ENCODE measurements at places on chromosomes 11 and 22. TPM values are rescaled to one million over a fixed set of nuclear protein-coding genes. Genes with fewer than 3 reads are reported as not detected.

- H3K4me1 ChIP-seq = no peaks in the 10 kb centered on the region
- H3K4me3 ChIP-seq = no peak overlapping the region
- no peaks in the 10 kb centered on the region for H3K27me3 ChIP-seq
These were observed 24.1 kb upstream of the CCDC134 start for GRCh38 chr22:41776381-41776780.

The TEX12 gene
- 0.57 TPM for total RNA-seq

The C11orf16 gene
- total RNA-seq = not detected

DNA sequence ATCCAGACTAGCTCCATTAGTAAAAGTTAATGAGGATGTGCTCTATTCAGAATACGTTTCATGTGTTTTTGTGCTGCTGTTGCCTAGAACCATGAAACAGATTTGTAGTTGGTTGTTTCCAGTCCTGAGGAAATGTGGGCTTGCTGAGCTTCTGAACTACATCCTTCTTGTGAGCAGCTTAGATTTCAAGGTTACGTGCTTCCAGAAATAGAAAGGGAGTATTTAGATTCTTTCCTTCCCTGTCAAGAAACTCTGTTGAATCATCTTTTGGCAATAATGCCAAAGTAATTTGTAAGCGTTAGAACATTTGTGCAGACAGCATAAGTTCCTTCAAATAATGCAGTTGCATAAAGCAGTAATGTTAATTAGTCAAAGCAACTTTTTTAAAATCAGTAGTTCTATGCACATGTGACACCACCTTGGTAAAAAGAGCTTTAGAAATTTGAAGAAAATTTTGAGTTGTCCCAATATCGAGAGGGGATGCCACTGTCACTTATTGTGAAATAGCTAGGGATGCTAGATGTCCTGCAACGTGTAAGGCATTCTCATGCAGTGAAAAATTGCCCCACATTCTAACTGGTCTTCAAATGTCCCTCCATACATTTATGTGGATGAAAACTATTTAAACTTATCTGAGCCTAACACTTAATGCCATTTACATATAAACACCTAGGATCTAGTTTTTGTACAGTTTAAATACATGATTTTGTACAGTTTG, 169.6 kb downstream of the ETS1 start:
- no peaks in the 10 kb centered on the region for H3K36me3 ChIP-seq
- H3K27ac ChIP-seq = no peak overlapping the region
- H3K4me1 ChIP-seq = peaks cover 17% of the 10 kb centered on the region
- no peak overlapping the region for H3K4me3 ChIP-seq
- H3K27me3 ChIP-seq = no peaks in the 10 kb centered on the region

GRCh38 chr11:2311353-2312133, 9.7 kb downstream of the TSPAN32 start:
- peaks cover 16% of the 10 kb centered on the region for H3K4me1 ChIP-seq
- no peak overlapping the region for H3K4me3 ChIP-seq
- H3K27ac ChIP-seq = no peak overlapping the region
- DNase-seq = no peak

DNA sequence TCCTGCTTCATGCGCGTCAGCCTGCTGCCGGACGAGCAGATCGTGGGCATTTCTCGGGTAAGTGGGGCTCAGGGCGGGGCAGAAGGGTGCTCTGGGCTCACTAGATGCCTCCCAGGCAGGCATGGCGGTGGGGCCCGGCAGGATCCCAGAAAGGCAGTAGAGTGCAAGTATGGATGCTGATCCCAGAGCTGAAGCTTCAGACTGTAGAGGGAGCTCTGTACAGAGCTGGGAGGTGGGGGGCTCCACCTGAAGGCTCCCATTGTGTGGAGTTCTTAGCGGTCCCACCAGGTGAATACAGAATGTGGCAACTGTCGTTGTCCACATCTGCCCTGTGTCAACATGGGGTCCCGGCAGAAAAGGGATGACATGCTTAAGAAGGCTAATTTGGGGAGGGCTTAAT, 16.5 kb upstream of the RHOD start:
- H3K4me1 ChIP-seq = no peaks in the 10 kb centered on the region
- no peaks in the 10 kb centered on the region for H3K27me3 ChIP-seq
- no peak overlapping the region for H3K4me3 ChIP-seq
- no peaks in the 10 kb centered on the region for H3K36me3 ChIP-seq
- no peak for DNase-seq

The BIK gene
- total RNA-seq = not detected

The OR10A2 gene
- total RNA-seq = not detected

DNA sequence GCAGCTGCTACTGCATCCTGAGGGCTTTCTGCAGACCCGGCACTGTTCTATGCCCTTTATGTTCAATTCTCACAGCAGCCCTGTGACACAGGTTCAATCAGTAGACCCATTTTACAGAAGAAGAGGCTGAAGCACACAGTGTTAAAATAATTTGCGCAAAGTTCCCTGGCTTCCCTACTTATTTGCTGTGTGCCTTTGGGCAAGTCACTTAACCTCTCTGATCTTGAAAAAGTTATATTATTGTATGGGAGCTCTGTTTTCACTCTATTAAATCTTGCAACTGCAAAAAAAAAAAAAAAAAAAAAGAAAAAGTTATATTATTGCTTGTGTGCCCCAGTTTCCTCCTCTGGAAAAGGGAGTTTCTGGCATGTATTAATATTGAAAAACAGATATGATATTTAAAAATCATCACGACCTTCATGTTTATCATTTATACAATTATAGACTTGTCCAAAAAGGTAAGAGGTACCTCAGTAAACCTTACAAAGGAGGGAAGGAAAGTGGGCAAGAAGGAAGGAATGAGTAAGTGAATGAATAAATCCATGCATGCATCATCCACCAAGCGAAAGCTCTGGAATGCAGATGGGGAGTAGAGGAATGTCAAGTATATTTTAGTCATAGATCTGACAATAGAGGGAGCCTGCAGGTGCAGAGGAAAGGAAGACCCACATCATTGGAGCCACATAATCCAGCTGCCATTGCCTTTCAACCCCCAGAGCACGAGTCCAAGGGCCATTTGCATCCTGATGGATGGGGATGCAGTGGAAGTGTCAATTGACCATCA, 21.2 kb upstream of the ISX start:
- no peak overlapping the region for H3K4me3 ChIP-seq
- no peak overlapping the region for H3K27ac ChIP-seq
- no peaks in the 10 kb centered on the region for H3K4me1 ChIP-seq
- peaks cover 29% of the 10 kb centered on the region for H3K27me3 ChIP-seq
- no peak for DNase-seq

DNA sequence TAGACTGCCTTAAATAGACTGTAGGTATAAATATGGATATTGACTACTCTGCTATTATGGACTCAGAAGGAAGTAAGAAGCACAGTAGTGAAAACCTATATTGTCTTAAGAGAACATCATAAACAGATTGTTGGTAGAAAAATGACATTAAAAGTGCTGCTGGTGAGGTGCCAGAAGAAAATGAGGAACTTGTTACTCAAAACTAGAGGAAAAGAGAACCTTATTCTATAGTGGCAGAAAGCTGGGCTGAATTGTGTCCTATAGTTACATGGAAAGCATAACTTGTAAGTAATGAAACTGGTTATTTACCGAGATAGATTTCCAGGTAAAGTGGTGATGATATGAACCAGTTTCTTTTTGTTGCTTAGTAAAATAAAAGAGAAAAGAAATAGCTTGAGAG, 109.7 kb upstream of the CTSC start:
- H3K27ac ChIP-seq = no peak overlapping the region
- no peak overlapping the region for H3K4me3 ChIP-seq
- peaks cover 11% of the 10 kb centered on the region for H3K4me1 ChIP-seq
- no peak for DNase-seq

- H3K36me3 ChIP-seq = peaks cover 8% of the 10 kb centered on the region
- H3K27me3 ChIP-seq = no peaks in the 10 kb centered on the region
- no peak overlapping the region for H3K27ac ChIP-seq
- H3K4me1 ChIP-seq = no peaks in the 10 kb centered on the region
- DNase-seq = no peak
These were observed 11.0 kb upstream of the AMBRA1 start for GRCh38 chr11:46604796-46605195.

DNA sequence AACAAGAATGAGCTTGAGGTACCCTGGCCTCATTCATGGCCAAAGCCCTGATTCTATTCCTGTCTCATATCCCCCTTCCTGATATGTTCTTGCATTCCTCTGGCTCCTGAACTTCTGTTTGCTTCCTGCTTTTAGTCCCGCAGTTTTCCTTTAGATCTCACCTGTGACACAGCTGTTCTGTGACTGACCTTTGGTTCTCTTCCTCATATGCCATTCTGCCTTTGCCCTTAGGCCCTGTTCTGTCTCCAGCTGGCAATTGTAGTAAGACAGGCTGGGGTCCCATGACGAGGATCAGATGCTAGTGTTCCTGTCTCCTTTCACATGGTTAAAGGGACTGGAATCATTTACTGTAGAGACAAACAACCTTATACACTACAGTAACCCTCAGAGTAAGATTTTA, 59.0 kb upstream of the PDE3B start:
- no peaks in the 10 kb centered on the region for H3K36me3 ChIP-seq
- no peaks in the 10 kb centered on the region for H3K4me1 ChIP-seq
- no peak overlapping the region for H3K4me3 ChIP-seq

GRCh38 chr11:97657852-97658251, 1268.0 kb downstream of the JRKL start:
- H3K4me3 ChIP-seq = no peak overlapping the region
- DNase-seq = no peak
- no peaks in the 10 kb centered on the region for H3K36me3 ChIP-seq
- H3K4me1 ChIP-seq = no peaks in the 10 kb centered on the region

GRCh38 chr11:111137846-111138245, 107.7 kb upstream of the POU2AF2 start:
- H3K27me3 ChIP-seq = no peaks in the 10 kb centered on the region
- no peak overlapping the region for H3K27ac ChIP-seq
- no peak for DNase-seq
- no peak overlapping the region for H3K4me3 ChIP-seq
- H3K36me3 ChIP-seq = no peaks in the 10 kb centered on the region

DNA sequence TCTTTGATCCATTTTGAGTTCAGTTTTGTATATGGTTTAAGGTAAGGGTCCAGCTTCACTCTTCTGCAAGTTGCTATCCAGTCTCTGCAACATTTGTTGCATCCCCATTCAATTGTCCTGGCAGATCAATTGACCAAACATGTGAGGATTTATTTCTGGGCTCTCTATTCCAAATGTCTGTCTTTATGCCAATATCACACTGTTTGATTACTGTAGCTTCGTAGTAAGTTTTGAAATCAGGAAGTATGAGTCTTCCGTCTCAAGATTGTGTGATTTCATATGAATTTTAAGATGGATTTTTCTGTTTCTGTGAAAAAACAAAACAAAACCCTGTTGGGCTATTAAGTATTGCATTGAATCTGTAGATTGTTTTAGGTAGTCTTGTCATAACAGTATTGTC, 17.0 kb downstream of the APLP2 start:
- H3K36me3 ChIP-seq = no peaks in the 10 kb centered on the region
- H3K27ac ChIP-seq = no peak overlapping the region

The ESAM gene
- total RNA-seq = 43.3 TPM

DNA sequence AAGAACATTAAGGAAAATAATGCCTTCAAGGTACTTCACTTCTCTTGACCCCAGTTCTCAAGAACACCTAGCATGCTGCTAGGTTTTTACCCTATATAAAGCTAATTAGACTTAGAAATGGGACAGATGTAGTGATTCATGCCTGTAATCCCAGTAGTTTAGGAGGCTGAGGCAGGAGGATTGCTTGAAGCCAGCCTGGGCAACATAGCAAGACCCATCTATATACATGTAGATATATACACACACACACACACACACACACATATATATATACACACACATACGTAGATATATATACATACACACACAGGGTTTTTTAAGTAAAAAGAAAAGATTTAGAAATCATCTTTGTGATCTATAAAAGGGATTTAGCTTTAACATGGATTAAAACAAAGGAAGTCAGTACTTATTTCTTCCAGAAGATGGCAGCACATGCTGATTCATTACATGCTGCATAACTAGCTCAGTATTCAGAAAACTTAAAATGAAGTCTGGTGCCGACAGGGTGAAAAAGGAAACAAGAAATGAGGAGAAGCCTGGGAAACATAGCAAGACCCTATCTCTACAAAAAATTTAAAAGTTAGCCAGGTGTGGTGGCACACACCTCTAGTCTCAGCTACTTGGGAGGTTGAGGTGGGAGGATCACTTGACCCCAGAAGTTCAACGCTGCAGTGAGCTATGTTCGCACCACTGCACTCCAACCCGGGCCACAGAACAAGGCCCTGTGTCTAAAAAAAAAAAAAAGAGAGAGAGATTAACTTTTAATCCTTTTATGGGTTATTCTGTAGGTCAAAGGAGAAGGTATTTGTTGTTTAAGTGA, 28.5 kb upstream of the RBX1 start:
- no peak overlapping the region for H3K4me3 ChIP-seq
- H3K27ac ChIP-seq = no peak overlapping the region
- H3K27me3 ChIP-seq = no peaks in the 10 kb centered on the region
- no peak for DNase-seq
- H3K4me1 ChIP-seq = no peaks in the 10 kb centered on the region
- H3K36me3 ChIP-seq = peaks cover 96% of the 10 kb centered on the region

- H3K27ac ChIP-seq = no peak overlapping the region
- no peak for DNase-seq
- peaks cover 3% of the 10 kb centered on the region for H3K4me1 ChIP-seq
- H3K27me3 ChIP-seq = no peaks in the 10 kb centered on the region
- no peak overlapping the region for H3K4me3 ChIP-seq
These were observed 761.2 kb downstream of the DLG2 start for GRCh38 chr11:84865791-84866535.

The MS4A3 gene
- total RNA-seq = not detected

GRCh38 chr22:37112084-37112728, 2.7 kb upstream of the TMPRSS6 start:
- no peak for DNase-seq
- no peaks in the 10 kb centered on the region for H3K4me1 ChIP-seq
- H3K27me3 ChIP-seq = no peaks in the 10 kb centered on the region
- no peaks in the 10 kb centered on the region for H3K36me3 ChIP-seq
- no peak overlapping the region for H3K4me3 ChIP-seq

The ASPHD2 gene
- total RNA-seq = 0.15 TPM

DNA sequence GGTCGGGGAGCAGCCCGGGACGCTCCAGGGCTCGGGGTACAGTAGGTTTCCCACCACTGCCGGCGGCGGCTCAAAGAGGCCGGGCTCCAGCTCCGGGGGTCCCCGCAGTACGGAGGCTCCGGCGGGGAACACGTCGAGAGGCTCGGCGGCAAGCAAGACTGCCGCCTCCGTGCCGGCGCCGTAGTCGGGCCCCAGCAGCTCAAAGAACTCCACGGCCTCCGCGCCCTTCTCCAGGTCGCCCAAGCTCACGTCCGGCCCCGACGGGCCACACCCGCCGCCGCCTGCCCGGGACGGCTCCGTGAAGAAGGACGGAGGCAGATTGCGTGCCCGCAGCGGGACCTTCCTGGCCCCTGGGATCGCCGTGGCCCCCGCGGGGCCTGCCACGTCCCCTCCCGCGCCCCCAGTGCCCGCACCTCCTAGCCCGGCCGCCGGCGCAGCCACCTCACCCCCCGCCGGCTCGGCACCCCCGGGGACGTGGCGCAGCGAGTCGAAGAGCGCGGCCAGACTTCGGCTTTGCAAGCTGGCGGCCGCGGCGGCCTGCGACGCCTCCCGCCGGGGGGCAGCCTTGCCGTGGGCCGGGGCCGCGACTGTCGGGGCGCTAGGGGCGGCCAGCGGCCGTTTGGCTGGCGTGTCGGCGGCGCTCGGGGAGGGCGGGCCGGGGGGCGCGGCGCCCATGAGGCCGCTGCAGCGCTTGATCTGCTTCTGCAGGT, 775 bp downstream of the FAM181B start:
- H3K36me3 ChIP-seq = no peaks in the 10 kb centered on the region
- peaks cover 72% of the 10 kb centered on the region for H3K27me3 ChIP-seq
- H3K27ac ChIP-seq = no peak overlapping the region
- DNase-seq = no peak
- peak overlapping the region; percentile 58 for H3K4me3 ChIP-seq
- no peaks in the 10 kb centered on the region for H3K4me1 ChIP-seq

GRCh38 chr11:80960381-80961029, 1519.7 kb upstream of the TENM4 start:
- no peak overlapping the region for H3K27ac ChIP-seq
- no peaks in the 10 kb centered on the region for H3K27me3 ChIP-seq
- H3K4me1 ChIP-seq = no peaks in the 10 kb centered on the region
- H3K36me3 ChIP-seq = no peaks in the 10 kb centered on the region

The SCGB1A1 gene
- not detected for total RNA-seq
